ENCODE measurements at places on chromosomes 13 and 19.
A peak's percentile ranks its signal among the peaks of the same experiment; 100 is the strongest.

DNA sequence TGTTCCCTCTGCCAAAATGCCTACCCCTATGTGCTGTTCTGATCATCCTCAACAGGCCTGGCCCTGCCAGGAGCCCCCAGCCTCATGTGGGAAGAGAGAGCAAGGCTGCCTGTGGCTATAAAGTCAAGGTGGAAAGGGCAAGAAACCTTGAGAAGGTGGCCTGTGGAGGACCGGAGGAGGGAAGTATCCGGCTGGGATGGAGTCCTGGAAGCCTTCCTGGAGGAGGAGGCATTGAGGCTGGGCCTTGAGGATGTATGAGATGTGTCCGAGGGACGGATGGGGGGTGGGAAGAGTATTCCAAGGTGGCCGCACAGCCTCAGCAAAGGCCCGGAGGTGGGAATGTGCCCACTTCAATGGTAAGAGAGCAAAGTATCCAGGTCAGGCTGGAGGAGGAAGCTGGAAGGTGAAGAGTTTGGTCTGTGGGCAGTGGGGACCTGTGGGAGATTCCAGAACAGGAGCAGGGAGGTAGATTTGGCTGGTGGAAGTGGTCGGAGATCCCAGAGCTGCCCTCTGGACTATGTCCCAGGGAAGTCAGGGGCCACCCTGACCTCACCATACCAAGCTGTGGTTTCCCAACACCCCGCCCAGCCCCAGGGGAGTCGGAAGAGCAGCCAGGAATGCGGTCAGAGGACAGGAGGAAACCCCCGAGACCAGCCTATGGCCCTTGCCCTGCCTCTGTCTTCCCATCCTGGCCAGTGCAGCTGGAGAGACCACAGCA is 3.0 kb upstream of the PLIN4 start:
- no peak for DNase-seq

GRCh38 chr13:70747262-70747661 is 639.0 kb upstream of the KLHL1 start:
- no peak for DNase-seq

DNA sequence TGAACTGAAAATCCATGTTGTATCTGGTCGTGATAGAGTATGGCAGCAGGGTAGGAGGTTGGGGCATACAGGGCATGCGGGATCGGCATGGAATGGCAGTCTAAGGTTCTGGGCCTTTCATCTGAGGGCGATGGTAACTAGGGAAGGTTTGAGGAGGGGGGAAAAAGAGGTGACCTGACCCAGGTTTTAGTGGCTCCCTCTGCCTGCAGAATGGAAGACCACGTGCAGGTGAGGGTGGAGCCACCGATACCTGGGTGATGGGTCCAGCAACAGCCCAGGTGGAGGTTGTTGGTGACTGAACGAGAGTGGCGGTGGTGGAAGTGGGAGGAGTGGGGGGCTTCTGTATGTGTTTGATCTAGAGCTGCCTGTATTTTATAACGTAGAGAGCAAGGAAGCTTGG is 3.8 kb downstream of the ZNF749 start:
- no peak for DNase-seq

GRCh38 chr19:38304866-38305429 is 897 bp downstream of the C19orf33 start:
- no peak for DNase-seq

GRCh38 chr19:12513531-12514061 is 29.0 kb upstream of the ZNF709 start:
- no peak for DNase-seq

GRCh38 chr13:75639454-75639853 is 3.3 kb downstream of the LMO7 start:
- no peak for DNase-seq

DNA sequence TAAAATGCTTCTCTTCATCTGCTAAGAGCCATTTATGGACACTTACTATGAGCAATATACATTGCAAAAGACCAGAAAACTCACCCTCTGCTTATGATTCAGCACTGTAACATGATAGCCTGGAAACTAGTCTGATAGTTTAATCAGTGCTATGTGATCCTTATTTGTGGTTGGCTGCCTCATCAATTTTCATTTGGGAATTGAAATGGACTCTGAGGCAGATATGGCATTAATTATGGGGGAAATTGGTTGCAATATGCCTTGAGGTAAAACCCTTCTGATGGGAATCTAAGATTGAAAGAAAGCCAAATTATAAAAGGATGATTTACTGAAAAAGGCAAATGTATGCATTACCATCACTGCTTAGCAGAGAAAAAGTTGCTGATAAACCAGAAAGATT is 33.5 kb downstream of the FAM216B start:
- DNase-seq: no peak

GRCh38 chr13:33649212-33649878 is 168.6 kb upstream of the RFC3 start:
- no peak for DNase-seq

GRCh38 chr13:50060718-50061117 is 45.5 kb downstream of the KCNRG start:
- no peak for DNase-seq

DNA sequence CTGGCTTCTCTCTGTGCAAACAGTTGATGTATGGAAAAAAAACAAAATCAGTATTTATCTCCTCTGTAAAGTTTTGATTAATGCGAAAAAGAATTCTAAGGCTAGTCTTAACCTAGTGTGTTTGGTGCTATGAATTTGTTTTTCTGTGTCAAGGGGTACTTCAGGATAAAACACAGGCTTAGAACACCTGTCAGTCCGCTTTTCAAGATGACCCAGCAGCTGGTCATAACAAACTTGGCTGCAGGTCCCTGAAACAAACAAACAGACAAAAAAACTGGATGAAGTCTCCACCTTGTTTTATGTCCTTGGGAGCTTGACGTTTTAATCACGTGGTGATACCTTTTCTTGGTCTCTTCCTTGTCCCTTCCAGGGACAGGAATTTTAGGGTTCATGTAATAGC is 689.3 kb downstream of the UQCRFS1 start:
- no peak for DNase-seq

GRCh38 chr19:5103812-5104410 is 135.0 kb downstream of the KDM4B start:
- DNase-seq: no peak

GRCh38 chr13:22103046-22104027 is 432.5 kb downstream of the FGF9 start:
- DNase-seq: no peak

- DNase-seq: no peak
Measured at GRCh38 chr19:1923319-1923718, 17.7 kb upstream of the CSNK1G2 start.

- DNase-seq: no peak
Measured at GRCh38 chr13:27933580-27934328, 14.0 kb downstream of the PDX1 start.

- DNase-seq: no peak
Measured at GRCh38 chr13:47066226-47066625, 169.4 kb upstream of the HTR2A start.

DNA sequence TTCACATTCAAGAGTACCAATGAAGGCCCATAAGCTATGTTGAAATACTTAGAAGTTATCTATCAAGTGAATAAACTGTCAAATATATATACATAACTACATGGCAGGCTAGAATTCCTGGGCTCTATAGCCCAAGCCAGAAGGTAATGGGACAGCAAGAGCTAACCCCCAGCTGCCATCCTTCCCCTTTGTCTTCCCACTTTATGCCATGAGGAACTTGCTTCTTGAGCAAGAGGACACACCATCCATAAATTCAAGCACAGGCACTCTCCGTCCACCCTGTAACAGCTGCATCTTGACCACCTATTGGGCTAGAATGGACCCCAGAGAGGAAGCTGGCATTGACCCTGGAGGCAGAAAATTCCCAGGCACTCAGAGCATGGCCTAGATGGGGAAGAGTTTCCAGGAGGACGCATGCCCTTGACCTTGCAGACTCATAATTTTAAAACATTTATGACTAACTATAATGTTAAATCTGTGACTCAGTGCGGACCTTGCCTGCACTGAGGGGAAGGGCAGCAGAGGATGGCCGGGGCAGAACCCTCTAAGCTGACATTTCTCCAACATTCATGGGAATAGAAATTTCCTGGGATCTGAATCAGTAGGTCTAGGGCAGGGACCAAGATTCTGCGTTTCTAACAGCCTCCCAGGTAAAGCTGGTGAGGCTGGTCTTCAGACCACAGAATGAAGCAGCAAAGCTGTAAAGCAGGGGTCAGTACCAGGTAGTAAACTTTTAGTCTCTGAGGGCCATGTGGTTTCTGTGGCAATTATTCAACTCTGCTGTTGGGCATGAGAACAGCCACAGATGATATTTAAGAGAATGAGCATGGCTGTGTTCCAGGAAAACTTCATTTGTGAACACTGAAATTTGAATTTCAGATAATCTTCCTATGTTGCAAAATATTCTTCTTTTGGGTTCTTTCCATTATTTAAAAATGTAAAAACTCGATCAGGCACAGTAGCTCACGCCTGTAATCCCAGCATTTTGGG is 71.4 kb upstream of the CLDN10 start:
- DNase-seq: no peak

GRCh38 chr13:73081256-73081915 is 22.6 kb downstream of the KLF5 start:
- no peak for DNase-seq

- DNase-seq: no peak
Measured at GRCh38 chr13:32811297-32811800, 204.9 kb upstream of the KL start.

DNA sequence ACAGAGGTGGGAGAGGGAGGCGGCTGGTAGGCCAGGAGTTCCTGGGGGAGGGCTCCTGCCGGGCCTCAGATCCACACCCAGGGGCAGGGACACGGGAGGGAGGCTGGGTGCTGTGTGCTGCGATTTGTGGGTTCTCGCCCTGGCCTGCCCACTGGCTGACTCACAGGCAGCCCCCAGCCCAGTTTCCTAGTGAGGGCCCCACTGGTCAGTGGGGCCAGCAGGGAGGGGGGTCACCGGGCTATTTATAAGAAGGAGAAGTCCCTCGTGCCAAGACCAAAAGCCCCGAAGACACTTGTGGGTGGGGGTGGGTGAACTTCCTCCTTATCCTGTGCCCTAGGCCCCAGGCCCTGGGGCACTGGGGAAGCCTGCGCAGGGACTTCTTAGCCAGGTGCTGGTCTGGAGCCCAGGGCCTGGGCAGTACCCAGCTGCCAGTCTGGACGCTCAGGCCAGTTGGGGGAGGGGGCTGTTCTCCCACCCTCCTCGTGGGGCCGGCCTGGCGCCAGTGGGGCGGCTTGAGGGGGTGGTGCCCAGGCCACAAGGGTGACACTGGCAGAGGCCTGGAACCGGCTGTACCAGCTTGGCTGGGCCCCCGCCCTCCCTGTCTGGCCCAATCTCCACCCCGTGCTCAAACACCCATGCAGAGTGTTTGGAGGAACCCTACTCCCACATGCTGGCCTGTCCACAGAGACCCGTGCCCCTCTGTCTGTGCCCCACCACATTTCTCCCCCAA is 5.0 kb upstream of the JUNB start:
- peak; percentile 50 for DNase-seq

DNA sequence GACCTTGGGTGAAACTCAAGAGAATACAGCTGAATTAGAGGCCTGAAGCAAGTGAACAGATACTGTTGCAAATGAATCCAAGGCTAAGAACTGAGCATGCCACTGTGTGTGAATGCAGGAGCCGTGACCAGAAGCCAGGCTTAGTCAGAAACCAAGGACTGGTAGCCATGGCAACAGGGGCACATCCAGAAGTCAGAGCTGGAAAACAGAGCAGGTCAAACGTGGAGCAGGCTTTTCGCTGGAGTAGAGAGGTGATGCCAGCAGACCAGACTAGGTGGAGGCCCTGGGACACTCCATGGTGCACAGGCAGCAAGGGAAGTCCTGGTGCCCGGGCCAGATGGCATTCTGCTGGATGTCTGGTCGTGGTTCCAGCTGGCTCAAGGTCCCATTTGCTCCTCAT is 564.1 kb downstream of the PCDH9 start:
- DNase-seq: no peak

DNA sequence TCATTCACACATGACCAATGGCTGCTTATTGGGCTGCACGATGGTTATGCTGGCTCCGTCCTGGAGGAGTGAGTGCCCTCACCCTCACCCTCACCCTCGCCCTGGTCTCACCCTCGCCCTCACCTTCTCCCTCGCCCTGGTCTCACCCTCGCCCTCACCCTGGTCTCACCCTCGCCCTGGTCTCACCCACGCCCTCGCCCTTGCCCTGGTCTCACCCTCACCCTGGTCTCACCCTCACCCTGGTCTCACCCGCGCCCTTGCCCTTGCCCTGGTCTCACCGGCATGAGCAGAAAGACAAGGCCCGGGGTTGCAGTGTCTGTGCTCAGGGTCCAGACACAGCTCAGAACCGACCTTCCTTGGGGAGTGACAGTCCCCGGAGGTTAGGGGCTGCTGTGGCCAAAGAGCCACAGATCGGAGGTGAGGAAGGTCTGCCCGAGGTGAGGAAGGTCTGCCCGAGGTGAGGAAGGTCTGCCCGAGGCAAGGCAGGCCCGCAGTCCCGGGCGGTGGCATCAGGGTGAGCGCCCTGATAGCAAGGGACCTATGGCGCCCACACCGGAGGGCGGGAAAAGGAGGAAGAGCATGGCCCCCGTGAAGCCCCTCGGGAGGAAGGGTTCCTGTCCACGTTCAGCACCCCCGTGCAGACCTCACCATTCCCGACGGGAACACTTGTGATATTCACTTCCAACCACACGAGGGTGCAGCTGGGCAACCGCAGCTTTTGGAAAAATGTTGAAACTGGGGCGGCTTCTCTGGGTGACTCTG is 65.6 kb downstream of the MCF2L start:
- no peak for DNase-seq

GRCh38 chr19:11984986-11985385 is 20.1 kb downstream of the ZNF763 start:
- DNase-seq: no peak

DNA sequence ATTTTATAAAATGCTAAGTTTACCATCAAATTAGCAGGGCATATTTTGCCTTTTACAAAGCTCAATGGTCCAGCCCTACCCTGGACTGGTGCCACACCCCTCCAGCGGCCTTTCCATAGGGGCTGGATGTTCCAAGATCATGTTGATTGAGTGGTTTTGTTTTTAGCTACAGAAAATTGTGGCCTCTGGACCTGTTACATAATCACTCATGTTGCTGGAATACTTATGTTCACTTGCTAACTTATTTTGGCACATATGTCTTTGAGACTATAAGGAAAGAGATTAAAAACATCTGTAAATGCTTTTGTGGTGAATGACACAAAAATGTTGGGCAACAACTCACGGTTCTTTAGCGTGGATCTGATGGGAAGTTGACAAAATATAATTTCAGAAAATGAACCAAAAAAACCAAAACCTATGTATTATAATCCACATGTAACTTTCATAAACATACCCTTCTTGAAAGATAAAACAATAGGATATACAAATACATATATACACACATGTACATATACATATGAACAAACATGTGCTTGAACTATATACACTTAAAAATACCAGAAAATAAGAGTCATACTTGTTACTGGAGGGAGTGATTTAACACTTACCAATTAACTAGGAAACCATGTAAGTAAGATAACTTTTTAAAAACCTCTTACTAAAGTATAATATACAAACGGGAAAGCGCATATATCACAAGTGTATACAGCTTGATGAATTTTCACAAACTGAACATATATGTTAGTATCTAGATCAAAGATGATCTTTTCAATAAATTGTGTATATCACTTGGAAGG is 46.6 kb upstream of the SLC15A1 start:
- DNase-seq: no peak

DNA sequence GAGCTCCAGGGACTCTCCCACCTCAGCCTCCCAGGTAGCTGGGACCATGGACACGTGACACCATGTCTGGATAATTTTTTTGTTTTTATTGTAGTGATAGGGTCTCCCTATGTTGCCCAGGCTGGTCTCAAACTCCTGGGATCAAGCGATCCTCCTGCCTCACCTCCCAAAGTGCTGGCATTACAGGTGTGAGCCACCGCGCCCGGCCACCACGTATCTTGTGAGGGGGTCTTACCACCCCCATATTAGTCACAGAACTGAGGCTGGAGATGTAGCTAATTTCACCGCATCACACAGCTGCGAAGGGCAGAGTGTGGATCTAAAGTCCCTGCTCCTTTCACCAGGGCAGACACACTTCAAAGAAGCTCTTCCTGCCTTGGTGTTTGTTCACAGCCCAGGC is 211.8 kb upstream of the SOX1 start:
- DNase-seq: no peak

Measured in esophagus squamous epithelium (tissue), 5 donors.